Foreskin keratinocyte (primary cell): ENCODE measurements at places on chromosomes 6 and 20. TPM values are rescaled to one million over a fixed set of nuclear protein-coding genes. Genes with fewer than 3 reads are reported as not detected.

Gene RAB32
- 61.9 and 71.7 TPM in 2 replicates for total RNA-seq

Gene PXDC1
- total RNA-seq, result 33.0 and 40.0 TPM in 2 replicates

Gene CASS4
- not detected in 2 replicates for total RNA-seq

Gene IRAK1BP1
- total RNA-seq, result 3.8 and 3.9 TPM in 2 replicates

Gene CRISP2
- total RNA-seq, result not detected in 2 replicates

Gene EYS
- 0.07 and 0.14 TPM in 2 replicates for total RNA-seq

Gene MUC21
- not detected in 2 replicates for total RNA-seq

Gene PREX1
- 0.49 and 1.3 TPM in 2 replicates for total RNA-seq

Gene SLC39A7
- total RNA-seq, result 72.4 TPM in 2 replicates

Gene STX11
- total RNA-seq, result 0.25 and 0.31 TPM in 2 replicates

Gene DAAM2
- 0.04 TPM in 1 of 2 replicates, not detected in the other for total RNA-seq

Gene BPIFB1
- total RNA-seq, result not detected in 2 replicates

Gene CAGE1
- total RNA-seq, result 0.07 and 0.20 TPM in 2 replicates

Gene GSTA2
- total RNA-seq, result not detected in 2 replicates

Gene KHDC1
- 1.9 and 2.3 TPM in 2 replicates for total RNA-seq

Gene NNAT
- total RNA-seq, result 0.54 and 0.88 TPM in 2 replicates

Gene PGC
- total RNA-seq, result not detected in 2 replicates

Gene ABHD12
- total RNA-seq, result 20.8 and 21.8 TPM in 2 replicates
